ENCODE measurements at places on chromosomes 7 and 10.
A peak's percentile ranks its signal among the peaks of the same experiment; 100 is the strongest.

DNA sequence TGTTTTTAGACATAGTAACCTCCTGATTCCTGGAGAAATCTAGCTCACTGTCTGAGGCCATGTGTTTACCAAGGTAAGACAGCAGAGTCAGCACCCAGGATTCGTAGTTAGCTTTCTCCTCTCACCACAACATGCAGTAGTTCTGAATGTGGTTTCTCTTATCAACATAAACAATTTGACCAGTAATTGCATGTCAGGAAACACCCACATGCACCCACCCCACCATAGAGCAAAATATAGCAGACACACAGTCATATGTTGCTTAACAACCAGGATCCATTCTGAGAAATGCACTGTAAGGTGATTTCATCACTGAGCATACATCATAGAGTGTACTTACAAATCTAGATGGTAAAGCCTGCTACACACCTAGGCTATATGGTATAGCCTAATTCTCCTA is 1004.0 kb downstream of the ANKRD7 start:
- DNase-seq = no peak

DNA sequence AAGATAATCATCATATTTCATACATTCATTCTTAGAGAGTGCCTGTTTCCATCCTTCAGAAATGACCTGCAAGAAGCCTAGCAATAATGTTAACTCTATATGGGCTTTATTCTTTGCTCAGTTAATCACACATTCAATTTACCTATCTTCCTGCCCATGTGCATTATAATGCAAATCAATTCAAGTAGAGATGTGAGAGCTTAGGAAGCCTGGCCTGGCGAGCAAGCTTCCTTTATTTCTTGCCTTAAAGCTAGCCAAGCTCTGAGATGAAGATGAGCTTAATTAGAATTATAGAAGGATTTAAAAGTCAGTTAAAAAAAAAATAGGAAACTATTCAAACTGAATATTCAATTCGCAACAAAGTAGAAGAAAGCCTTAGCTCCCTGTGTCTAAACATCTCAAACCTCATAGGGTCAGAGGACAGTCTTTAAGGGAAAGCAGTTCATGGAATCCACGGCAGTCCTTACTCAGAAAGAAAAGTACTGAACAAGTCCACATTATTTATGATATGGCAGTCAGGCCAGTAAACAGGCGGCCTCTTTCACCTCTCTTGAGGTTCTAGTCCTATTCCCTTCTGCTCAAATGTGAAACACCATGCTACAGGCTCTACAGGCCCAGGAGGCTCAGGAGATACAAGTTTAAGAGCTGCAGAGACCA is 214.1 kb downstream of the TFEC start:
- no peak for DNase-seq

DNA sequence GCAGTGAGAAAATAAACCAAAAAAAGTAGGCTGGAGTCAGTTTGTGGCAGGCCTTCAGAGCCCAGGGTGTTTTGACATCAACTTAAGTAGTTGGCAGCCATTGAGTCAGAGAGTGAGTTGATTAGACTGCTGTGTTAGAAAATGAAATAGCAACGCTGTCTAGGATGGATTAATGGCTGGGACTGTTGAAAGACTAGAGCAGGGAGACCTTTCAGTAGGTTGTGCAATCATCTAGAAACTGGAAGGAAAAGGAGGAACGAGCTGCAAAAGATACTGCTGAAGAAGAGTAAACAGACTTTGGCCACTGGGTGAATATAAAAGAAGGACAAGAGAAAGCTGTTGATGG is 28.6 kb upstream of the TRIL start:
- no peak for DNase-seq

DNA sequence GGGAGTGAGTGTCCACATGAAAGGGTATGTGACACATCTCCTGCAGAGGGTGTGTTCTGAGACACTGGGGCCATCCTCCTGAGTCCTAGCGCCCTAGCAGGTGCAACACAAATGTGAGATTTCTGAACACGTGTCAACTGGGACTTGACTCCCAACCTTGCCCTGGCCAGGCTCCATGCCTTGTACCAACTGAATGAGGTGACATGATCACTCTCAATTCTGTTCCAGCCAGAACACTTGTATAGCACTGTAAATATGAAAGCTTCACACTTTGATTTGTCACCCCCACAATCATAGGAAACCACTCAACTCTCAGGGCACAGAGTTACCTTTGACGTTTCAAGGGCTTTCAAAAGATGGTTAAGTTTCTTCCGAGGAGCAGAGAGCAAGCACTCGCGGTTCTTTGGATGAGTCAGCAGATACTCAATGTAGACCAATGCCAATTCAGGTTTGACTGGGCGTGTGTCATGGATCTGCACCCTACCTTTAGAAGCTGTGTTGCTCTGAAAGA is 48.6 kb downstream of the NCAPG2 start:
- DNase-seq = no peak

DNA sequence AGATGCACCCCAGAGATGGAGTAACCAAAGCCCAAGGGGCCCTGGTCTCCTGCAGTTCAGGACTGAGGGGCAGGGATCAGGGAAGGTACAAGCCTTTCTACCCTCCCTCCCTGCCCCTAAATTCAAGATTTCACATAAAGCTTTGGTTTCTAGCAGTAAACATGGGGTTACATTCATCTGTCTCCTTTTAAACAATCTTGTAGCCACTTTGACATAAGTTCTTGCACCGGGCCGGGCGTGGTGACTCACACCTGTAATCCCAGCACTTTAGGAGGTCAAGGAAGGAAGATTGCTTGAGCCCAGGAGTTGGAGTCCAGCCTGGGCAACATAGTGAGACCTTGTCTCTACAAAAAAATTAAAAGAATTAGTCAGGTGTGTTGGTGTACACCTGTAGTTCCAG is 4.0 kb upstream of the ACTR3C start:
- DNase-seq = no peak

- no peak for DNase-seq
These were observed 181.7 kb downstream of the LRMDA start for GRCh38 chr10:75612904-75613684.

- DNase-seq = no peak
These were observed 54.2 kb upstream of the FHIP2A start for GRCh38 chr10:114767101-114767985.

GRCh38 chr7:54409917-54410316 is 132.3 kb upstream of the VSTM2A start:
- DNase-seq = no peak

DNA sequence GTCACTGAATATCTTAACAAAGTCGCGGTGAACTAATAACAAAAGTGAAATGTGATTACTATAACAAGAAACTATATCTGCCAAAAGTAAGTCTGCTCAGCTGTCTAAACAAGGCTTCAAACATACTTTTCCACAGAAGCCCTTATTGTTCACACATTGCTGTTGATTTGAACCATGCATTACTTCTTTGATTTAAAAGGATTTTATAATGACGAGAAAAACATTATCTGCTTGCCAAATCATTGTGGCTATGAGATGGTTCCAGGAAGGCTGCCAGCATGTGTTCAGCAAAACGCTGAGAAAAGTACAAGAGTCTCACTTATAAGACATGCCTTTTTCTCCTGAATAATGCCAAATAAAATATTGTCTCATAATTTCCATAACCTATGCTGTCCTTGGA is 24.4 kb downstream of the RNF133 start:
- DNase-seq = no peak

DNA sequence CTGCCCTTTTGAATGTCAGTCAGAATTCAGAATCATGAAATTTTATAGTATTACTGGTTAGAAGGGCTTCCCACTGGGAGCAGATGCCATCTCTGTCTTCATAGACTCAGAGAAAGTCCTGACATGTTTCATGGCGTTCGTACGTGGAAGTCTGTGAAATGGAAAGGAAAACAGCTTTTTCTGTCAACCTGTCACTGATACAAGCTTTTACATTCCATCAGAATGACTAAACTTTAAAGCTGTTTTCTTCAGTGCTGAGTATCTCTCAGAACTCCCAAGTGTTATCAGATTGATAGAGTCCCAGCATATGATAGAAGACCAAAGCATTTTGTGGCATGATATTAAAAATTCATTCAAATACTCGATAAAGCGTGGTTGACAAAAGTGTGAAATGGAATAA is 726.7 kb upstream of the GALNT17 start:
- DNase-seq = no peak

DNA sequence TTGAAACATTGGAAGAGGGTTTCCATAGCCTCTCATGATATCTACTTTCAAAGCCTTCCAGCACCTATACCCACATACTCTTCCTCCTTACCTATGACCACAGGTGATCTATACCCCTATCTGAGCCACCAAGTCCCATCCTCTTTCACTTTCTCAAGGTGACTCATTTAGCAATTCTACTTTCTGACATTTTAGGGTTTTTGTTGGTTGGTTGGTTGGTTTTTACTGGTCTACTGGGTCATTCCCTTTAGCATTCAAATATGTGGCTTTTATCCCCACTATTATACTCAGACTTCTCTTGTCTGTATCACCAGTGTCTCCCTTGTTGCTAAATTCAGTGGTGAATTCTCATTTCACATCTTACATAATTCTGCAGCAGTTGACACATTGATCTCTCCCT is 130.4 kb upstream of the STEAP4 start:
- no peak for DNase-seq

DNA sequence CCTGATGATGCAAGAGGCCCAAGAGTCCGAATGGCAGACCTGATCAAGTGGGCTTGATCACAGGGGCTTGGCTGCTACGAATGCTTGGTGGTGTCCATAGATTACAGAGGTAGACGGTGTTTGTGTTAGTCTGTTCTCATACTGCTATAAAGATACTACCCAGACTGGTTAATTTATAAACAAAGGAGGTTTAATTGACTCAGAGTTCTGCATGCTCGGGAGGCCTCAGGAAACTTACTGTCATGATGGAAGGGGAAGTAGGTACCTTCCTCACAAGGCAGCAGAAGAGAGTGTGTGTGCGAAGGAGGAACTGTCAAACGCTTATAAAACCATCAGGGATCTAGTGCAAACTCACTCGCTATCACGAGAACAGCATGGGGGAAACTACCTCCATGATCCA is 268.9 kb upstream of the KLF6 start:
- DNase-seq = peak; percentile 58

- DNase-seq = no peak
These were observed 93.1 kb downstream of the AUTS2 start for GRCh38 chr7:69691327-69691726.

DNA sequence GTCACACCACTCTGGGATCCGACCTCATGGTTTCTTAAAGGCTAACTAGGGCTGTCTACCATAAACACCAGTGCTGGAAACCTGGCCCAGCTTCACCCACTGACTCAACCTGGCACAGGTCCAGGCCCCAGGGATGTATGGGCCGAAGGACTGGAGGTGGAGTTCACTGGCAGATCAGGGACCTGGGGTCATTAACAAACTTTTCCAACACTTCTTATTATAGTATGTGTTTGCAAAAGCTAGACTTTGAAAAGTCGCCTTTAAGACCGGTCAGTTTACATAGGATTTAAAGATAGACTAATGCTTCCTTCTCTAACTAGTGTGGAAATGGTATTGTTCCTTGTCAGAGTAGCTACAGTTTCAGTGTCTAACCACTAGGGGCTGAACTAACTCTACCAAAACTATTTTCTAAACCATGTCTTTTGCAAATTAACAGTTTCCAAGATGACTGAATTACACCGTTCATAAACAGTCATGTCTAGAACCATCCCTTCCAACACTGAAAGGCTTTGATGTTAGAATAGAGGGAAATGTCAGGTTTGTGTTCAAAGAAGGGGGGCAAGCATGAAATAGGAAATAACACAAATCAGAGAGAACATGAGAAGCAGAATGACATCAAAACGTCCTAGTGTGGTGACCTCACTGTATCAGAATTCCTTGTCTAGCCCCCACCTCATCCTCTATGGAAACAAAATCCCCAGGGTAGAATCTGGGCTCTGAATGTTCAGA is 29.7 kb downstream of the STN1 start:
- DNase-seq = peak; percentile 75

- no peak for DNase-seq
These were observed 218.2 kb upstream of the ETV1 start for GRCh38 chr7:14207711-14208110.

- DNase-seq = no peak
These were observed 119.5 kb downstream of the AOAH start for GRCh38 chr7:36604806-36605205.

DNA sequence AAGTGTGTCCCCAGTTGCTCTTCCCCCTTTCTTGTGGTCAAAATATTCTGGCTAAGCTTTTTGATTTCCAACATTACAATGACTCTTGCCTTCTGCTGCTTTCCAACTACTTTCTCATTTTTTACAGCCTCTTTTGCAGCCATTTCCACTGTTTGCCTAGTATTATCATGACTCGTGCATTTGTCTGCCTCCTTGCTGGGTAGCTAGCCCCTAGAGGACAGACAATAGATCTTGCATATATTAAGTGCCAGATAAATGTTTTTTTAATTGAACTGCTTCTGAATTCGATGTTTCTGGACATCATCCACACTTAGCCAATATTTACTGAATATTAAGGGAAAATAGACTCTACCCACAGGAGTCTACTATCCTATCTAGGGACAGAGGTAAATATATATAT is 124.5 kb downstream of the POU6F2 start:
- no peak for DNase-seq

GRCh38 chr7:76396864-76397263 is 12.6 kb downstream of the SSC4D start:
- DNase-seq = no peak

DNA sequence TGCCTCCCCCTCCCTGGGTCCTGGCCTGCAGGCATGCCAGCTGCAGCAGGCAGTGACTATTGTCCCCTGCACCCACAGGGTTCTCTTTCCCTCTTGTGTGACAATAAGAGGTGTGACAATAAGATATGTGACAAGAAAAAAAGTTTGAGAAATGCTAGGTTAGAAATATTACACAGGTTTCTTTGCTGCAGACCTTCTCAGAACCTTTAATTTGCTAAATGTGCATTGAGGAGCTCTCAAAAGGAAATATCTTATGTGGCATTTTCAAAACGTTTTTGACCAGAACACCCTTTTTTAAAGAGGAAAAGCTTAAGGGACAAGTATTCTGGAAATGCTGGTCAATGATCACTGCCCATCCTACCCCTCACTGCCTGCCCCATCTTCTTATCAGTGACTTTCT is 117.5 kb downstream of the COL13A1 start:
- DNase-seq = no peak

All from hematopoietic multipotent progenitor cell (in vitro differentiated cells).